ENCODE measurements at places on chromosomes 6 and 20.

DNA sequence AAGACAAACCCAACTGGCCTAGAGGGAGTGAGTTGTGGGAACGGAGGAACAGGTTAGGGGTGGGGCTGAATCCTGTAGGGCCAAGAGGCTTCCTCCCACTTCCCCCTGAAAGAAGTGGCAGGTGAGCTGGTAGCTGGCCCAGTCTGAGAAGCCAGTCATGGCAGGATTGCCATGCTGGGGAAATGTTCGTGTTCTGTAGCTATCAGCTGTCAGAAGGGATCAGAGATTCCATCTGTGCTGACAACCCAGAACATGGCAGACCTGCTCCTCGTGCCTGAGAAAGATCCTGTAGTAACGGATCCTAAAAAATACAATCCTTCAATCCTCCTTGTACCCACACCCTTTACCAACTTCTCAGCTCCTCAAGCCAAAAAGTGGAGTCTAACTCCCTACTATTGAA, 43.0 kb downstream of the BANF2 start:
- DNase-seq, result no peak

GRCh38 chr6:4707011-4707410, 69.2 kb upstream of the CDYL start:
- DNase-seq, result no peak

GRCh38 chr6:104771258-104771832, 88.4 kb downstream of the HACE1 start:
- DNase-seq, result no peak

GRCh38 chr6:158708239-158708638, 58.4 kb downstream of the SYTL3 start:
- no peak for DNase-seq

GRCh38 chr20:23637282-23638221, at the start of gene CST3:
Gene CST3, minus strand, starts transcription at chr20:23637955. Its CDS starts 93 bp downstream, at chr20:23637862.
- DNase-seq, result no peak

DNA sequence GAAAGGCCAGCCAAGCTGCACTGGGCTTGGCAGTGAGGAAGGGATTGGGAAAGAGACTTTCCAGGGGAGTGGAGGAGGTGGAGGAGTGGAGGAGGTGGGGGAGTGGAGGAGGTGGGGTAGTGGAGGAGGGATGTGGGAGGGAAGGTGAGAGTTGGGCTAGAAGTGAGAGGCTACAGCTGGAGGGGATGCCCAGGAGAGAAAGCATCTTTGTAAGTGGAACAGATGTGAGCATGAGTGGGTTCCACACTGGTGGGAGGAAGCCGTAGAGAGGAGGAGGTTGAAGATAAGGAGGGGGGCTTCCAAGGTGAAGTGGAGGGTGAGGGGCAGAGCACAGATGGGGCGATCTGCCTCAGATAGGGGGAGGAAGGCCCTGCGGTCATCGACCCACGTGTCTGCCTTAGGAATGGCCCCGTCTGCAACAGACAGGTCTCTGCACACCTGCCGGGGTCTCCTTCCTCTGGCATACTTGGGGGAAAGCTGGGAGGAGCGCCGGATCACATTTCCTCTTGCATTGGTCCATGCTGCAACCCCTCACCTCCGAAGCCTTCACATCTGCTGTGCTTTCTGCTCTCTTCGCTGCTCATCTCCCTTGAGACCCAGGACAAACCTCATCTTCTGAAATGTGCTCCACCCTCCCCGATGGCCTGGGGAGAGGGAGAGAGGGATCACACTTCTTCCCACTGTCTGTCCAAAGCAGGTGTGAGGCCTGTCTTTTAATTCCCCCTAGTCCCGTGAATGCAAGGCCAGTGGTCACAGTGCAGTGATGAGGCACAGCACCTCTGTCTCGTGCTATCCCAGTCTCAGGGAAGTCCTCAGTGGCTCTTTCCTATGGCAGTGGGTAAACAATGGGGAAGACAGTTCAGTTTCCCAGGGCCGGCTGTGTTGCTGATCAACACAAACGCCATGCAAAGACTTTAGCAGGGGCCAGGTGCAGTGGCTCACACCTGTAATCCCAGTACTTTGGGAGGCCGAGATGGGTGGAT, 48.6 kb upstream of the SNX9 start:
- DNase-seq, result no peak

GRCh38 chr6:101711518-101711917, 318.0 kb downstream of the GRIK2 start:
- no peak for DNase-seq

DNA sequence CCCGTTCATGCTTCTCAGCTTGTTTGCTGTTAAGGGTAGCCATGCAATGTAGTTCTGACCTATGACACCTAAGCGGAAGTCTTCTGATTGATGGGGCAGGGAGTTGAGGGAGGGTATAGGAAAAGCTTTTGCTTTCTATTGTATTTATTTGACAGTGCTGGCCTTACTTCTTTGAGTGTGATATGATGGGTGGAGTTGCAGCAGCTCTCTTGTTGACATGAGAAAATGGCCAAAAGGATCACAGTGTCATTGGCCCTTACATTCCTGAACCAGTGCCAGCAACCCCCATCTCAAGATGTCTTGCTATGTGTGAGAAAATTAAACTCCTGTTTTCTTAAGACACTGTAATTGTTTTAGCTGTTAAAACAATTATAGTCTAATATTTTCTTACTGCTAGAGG, 117.5 kb downstream of the SAMD5 start:
- no peak for DNase-seq

GRCh38 chr6:40623178-40623577, 36.0 kb upstream of the LRFN2 start:
- no peak for DNase-seq

- DNase-seq, result no peak
Observed at GRCh38 chr20:62266340-62266739, 28.0 kb downstream of the OSBPL2 start.

DNA sequence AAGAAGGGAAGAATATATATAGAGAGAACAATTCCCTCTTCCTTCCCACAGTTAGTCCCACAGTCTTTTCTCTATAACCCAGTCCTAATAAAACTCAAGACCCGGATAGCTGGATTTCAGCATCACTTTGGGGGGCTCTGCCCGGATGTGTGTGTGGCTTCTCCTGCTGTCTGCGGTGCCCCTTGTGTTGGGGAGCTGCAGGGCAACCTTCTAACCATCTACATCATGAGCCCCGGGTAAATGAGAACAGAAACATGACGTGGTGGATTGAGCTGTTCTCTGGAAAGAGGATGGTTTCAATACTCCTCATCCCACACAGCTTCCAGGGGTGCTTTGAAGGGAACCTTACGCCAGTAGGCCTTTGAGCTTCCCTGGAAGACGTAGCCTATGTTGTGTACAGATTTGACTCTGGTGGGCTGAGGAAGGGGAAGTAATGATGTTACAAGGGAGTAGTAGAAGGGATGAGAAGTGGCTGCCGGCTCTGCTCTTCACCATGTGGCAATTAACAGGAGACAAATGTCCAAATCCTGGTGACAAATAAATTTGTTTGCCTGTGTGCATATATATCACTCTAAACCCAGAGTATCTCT, 13.5 kb upstream of the PRDM1 start:
- DNase-seq, result no peak

DNA sequence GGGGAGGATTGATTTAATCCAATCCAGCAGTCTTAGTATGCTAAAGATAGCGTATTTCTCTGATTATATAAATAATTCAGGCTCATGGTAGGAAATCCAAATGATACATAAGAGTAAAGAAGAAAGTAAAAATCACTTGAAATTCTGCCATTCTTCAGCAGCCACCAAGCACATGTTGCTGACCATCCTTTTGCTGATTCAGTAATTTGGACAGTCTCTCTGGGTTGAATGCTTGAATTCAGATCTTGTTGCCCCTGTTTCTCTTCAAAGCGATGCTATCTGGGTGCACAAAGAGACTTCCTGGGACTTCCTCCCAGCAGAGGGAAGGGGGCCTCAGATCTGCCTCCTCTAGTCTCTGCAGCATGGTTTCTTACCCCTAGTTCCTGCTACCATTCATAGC, 609.1 kb downstream of the UTRN start:
- DNase-seq, result no peak

DNA sequence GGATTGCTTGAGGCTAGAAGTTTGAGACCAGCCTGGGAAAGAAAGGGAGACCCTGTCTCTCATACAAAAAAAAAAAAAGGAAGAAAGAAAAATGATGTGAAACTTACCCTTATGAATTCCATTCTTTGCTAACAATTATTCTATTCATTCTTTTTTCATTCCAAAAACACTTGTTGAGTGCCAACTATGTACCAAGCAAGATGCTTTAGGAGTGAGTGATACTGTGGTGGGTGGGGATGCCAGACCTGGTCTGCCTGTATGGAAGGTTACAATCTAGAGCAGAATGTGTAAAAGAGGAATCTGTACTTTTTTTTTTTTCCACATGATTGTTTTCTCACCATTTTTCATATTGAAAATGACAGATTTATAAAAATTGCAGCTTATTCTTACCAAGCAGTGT, 73.8 kb upstream of the TULP1 start:
- DNase-seq, result no peak

- no peak for DNase-seq
Observed at GRCh38 chr6:48844696-48845095, 618.4 kb downstream of the MMUT start.

DNA sequence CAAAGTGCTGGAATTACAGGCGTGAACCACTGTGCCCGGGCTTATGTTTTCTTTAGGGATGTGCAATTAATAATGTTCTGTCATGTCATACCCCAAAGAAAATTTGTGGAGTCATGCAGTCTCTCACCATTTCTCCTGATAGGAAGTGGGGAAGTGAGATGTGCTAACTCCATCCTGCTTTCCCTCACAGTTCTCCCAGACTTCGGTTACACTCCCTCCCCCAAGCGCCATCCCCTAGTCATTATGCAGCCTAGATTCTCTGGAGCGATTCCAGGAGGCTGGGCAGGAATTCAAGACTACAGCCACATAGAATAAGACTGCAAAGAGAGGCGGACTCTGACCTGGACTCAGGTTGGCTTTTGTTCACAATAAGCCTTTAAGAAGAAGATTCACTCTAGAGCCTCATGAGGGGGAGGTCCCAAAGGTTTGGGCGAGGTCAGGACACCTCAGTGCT, 271.4 kb downstream of the ALDH8A1 start:
- peak; percentile 22 for DNase-seq

GRCh38 chr6:53067849-53068361, 2.7 kb downstream of the FBXO9 start:
- DNase-seq, result no peak

- no peak for DNase-seq
Observed at GRCh38 chr6:87241304-87241703, 81.1 kb upstream of the SMIM8 start.

DNA sequence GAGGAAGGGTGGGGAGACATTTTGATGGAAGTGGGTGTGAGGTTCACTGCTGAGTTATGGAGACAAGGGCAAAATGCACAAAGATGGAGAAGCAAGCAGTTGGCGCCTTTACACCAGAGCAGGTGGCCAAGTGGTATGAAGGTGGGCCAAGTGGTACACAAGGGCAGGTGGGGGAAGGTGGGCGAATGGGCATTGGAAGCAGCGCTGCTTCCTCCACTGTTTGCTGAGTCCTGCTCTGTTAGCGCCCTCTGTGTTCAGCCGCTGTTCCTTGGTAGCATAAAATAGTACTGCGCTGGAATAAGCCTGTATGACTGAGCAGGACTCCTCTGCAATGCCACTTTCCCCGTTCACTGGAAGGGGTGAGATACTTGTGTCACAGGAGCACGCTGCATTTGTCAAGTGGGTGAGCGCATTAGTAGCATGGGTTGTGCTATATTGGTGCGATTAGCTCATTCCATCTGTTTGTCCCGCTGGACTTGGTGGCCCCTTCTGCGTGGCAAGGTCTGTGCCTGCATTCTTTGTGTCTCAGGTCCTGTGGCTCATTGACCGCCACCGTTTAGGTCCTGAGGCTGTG, 116.4 kb downstream of the TOX2 start:
- DNase-seq, result no peak

- DNase-seq, result no peak
Observed at GRCh38 chr6:40744835-40745234, 157.7 kb upstream of the LRFN2 start.
